ENCODE measurements at places on chromosomes 4 and X.

GRCh38 chrX:32745323-32745722 lies 466.0 kb downstream of the DMD start:
- DNase-seq: peak; percentile 3

DNA sequence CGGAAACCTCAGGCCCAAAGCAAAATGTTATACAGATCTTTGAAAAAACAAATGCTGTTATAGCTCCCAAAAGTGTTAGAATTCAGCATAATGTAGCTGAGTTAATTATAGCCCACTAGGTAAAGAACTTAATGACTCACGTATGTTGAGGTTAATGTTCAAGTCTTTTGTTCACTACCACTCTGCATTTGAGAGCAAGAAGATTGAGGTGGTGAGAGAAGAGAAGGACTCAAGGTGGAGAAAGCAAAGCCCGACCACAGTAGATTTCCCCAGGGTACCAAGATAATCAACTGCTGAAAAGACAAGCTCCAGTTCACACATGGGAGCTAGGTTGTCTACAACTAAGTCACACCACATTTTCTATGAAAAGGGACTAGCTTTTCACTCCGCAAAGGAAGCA lies 480.2 kb downstream of the DTHD1 start:
- DNase-seq: no peak

GRCh38 chrX:108224727-108225621 lies 133.4 kb downstream of the ATG4A start:
- peak; percentile 66 for DNase-seq

- DNase-seq: no peak
Observed at GRCh38 chrX:71667328-71668247, at the start of gene LOC101059915. Gene LOC101059915, plus strand, starts transcription at chrX:71667546.

DNA sequence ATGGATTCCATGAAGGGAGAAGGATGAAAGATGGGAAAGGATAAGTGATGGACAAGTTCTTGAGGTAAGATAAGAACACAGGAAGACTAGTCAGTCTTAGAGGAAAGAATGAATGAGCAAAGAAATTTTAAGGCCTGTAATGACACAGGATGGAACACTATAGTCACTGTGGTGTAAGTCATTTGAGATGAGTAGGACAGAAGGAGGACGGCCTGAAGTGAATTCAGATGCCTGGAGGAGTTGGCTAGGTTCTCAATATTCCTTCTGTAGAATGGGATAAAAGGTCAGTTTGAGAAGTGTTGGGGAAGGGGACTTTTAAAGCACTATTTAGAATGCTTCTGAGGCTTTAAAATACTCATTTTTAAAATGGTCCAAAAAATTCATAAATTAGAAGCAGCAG lies 3.9 kb downstream of the MSMO1 start:
- no peak for DNase-seq

GRCh38 chr4:108391701-108392455 lies 223.1 kb upstream of the LEF1 start:
- no peak for DNase-seq

- no peak for DNase-seq
Observed at GRCh38 chr4:174284487-174284886, 776 bp downstream of the CEP44 start.

DNA sequence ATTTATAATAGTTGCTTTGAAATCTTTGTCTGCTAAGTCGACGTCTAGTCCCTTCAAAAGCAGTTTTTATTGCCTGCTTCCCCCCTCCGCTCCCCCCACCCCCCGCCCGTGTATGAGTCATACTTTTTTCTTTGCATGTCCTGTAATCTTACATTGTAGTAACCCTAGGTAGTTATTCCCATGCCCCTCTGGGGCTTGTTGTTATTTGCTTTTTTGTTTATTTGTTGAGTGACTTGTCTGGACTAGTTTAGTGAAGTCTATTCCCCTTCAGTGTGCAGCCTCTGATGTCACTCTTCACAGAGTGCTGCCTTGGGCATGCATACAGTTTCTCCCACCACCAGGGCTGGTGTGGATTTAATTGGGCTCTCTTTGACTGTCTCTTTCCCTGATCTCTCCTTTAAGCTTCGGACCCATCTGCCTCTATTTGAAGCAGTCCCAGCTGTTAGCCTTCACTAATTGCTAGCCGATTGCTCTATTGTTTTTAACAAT lies 86.2 kb downstream of the PPEF1 start:
- DNase-seq: peak; percentile 1

DNA sequence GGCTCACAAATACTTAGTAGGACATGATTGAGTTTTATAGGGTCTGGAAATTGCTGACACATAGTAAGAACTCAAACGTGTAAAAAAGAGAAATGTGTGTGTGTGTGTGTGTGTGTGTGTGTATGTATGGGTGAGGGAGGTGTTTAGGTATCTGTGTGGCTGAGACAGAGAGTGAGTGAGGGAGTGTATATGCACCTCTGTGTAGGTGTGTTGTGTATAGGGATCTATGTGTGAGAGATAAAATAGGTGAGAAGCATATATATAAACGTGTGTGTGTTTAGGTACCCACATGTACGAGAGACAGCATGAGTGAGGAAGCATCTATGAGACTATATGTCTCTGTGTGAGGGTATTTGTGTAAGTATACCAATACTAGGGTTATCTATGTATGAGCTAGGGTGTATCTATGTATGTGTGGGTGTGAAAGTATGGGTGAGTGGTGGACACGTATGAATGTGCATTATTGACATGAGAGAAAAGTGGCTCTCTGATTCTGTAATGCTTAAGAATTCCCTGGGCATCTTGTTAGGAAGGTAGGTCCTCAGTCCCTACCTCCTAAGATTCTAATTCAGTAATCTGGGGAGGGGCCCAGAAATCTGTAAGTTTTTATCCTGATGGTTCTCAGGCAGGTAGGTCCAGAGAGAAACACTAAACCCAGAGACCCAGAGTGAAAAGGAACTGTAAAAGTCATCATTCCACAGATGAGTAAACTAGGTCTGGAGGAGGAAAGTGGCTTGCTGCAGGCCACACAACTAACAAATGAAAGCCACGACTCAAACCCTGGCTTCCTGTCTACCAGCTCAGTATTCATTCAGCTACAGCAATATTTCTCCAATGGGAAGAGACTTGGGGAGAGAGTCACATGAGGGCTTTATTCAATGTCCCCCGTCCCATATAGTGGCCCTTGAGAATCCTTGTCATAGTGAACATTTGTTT lies 237.0 kb downstream of the IDS start:
- DNase-seq: no peak

DNA sequence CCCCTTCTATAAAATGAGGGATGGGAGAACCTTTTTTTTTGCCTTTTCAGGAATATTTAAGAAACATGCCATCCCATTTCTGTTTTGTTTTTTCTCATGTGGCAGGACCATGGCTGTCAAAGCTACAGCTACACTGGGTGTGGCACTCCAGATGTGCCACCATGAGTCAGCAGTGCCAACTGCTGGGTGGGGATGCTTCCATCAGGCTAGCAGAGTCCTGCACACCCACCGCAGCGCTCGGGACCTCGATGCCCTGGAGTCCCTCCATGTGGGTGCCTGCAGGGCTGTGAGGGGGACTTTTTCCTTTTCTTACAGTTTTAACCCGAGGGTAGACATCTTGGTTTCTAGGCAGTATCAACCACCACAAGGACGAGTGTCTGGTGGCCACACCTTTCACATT lies 352.6 kb downstream of the NR3C2 start:
- no peak for DNase-seq

DNA sequence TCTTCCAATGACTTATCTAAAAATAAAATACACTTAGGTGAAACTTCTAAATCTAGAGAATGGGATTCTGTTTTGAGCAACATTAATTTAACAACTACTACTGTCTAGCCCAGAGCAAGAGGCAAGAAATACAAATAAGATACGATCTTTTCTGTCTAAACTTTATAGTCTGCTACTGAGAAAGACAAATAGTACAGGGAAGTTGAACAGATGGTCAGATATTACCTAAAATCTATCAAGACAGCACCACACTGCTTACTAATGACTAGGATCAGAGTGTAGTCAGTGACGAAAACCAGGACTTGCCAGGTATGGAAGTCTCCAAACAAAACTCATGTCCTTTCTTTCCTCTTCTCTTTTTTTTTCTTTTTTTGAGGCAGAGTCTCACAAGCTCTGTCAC lies 7.1 kb downstream of the FAM13A start:
- no peak for DNase-seq

DNA sequence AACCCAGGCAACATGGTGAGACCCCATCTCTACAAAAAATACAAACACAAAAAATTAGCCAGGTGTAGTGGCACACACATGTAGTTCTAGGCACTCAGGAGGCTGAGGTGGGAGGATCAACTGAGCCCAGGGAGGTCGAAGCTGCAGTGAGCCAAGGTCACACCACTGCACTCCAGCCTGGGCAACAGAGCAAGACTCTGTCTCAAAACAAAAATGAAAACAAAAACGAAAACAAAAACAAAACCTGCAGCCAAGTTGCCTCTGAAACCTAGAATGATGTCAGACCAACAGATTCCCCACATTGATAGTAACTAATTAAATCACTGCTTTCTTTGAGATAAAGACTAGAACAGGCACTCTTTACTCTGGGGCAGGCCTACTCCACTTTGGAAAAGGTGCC lies 104.5 kb downstream of the AMELX start:
- DNase-seq: no peak

DNA sequence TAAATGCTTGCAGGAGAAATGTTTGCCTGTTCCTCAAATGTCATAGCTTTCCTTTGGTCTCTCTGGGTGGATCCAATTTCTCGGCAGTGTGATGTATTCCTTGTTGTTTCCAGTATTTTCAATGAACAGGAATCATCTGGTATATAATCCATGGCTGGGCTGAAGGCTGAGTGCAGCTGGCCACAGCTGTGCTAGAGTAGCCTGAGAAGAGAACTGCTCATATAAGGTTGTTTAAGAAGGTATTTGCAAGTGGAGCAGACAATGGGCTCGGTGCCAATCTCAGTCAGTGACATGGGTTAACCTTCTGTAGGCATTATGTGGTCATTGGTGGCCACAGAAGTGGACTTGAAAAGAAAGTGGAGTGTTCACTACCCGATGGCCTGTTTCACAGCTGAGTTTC lies 390.3 kb downstream of the SPRY1 start:
- DNase-seq: peak; percentile 50

DNA sequence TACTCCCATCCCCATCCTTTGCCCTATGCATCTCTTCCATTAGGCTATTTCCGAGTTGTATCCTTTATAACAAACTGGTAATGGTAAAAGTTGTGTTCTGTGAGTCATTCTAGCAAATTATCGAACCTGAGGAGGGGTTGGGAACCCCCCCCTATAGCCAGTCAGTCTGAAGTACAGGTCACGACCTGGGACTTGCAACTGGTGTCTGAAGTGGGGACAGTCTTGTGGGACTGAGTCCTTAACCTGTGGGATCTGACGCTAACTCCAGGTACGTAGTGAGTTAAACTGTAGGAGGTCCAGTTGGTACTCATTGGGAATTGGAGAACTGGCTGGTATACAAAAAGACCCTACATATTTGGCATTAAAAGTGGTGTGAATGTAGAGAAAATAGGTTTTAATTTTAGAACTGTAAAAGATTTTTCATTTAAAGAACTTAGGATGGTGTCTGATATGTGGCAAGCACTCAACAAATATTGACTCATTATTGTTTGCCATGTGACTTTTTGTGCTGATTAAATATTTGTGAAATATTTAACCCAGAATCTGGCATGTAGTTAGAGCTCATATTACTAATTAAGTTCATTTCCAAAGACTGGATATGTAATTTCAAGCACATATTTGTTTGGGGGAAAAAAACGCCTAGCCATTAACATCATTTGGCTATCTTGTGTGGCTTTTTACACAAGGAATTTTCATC lies 50.7 kb downstream of the CHST7 start:
- DNase-seq: no peak

GRCh38 chr4:159271856-159272255 lies 169.0 kb downstream of the RAPGEF2 start:
- no peak for DNase-seq

DNA sequence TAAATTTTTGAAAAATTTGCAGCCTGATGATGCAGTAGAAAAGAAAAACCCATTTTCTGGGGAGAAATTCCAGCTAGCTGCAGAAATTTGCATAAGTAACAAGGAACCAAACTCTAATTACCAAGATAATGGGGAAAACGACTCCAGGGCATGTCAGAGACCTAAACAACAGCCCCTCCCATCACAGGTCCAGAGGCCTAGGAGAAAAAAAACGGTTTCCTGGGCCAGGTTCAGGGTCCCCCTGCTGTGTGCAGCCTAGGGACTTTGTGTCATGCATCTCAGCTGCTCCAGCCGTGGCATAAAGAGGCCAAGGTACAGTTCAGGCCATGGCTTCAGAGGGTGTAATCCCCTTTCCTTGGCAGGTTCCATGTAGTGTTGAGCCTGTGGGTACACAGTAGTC lies 733.7 kb upstream of the CT83 start:
- no peak for DNase-seq

DNA sequence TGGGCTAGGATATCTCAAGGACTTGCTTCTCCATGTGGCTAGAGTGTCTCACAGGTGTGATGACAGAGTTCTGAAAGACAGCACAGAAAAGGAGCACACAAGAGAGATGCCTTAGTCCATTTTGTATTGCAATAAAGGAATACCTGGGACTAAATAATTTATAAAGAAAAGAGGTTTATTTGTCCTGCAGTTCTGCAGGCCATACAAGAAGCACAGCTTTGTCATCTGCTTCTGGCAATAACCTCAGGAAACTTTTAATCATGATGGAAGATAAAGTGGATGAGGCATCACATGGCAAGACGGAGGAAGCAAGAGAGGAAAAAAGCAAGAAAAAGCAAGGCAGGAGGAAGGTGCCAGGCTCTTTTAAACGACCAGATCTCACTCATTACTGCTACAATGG lies 126.9 kb downstream of the ADAMTS3 start:
- DNase-seq: no peak
